ENCODE measurements at places on chromosomes 3 and 15.

GRCh38 chr3:189778340-189778950 is 147.3 kb downstream of the TP63 start:
- DNase-seq: no peak

GRCh38 chr3:1037631-1038030 is 55.2 kb upstream of the CNTN6 start:
- DNase-seq: no peak

DNA sequence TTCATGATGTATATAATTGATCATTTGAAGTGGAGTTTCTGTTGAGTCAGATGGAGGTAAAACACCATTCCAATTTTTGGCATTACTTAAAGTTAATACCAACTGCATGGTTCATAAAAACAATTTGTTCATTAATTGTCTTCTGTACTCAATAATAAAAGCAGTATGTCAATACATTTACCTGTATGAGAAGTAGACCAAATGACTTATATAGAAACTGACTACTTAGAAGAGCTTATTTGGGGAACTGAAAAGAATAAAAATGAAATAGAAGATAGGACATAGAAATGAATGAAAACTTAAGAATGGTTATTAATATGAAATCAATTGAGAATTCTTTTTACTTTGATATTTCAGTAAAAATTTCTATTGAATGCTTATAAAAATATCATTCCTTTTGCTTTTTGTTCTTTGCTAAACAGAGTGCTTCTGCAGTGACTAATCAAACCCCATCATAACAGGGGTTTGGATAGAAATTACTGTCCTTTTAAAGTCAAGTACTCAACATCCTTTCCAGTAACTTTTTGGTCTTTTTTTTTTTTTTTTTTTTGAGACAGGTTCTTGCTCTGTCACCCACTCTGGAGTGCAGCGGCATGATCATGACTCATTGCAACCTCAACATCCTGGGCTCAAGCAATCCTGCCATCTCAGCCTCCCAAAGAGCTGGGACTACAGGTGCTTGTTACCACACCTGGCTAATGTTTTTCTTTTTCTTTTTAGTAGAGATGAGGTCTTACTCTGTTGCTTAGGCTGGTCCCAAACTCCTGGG is 6.5 kb upstream of the CRYBG3 start:
- DNase-seq: no peak

GRCh38 chr15:34147371-34148140 is 45.7 kb downstream of the PGBD4 start:
- DNase-seq: no peak

DNA sequence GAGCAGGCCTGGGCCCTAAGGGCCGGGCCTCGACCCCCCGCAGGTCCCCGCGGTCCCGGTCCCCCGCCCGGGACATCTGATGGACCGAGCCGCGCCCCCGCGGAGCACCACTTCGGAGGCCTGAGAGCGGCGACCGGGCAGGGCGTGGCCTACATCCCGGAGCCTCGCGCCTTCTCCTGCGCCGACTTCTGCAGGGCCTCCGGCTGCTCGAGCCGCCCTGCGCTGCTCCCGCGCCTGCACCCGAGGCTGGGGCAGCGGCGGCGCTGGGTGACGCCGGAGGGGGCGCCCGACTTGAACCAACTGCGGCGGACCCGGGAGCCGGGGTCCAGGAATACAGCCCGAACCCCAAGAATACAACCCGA is 14.9 kb upstream of the GP9 start:
- no peak for DNase-seq

GRCh38 chr3:172043233-172043632 is 3.9 kb downstream of the FNDC3B start:
- DNase-seq: no peak

DNA sequence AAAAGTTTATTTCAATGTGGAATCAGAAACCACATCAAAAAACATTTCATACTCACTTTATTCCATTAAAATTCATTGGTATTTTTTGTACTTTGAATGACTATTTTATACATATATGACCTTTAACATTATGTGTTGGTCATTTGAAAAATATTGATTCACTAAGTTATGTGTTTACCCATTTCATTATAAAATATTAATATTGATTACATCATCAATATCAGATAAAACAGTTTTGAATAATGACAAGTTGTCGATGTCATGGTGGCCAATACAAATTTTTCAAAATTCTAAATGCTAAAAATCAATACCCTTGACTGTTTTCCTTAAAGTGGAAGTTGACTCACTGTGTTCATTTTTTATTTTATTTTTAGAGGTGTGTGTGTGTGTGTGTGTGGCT is 239.7 kb upstream of the ROBO1 start:
- no peak for DNase-seq
